Progenitor cell of endocrine pancreas (in vitro differentiated cells): ENCODE measurements at places on chromosomes 1 and 21. TPM values are rescaled to one million over a fixed set of nuclear protein-coding genes. Genes with fewer than 3 reads are reported as not detected.

DNA sequence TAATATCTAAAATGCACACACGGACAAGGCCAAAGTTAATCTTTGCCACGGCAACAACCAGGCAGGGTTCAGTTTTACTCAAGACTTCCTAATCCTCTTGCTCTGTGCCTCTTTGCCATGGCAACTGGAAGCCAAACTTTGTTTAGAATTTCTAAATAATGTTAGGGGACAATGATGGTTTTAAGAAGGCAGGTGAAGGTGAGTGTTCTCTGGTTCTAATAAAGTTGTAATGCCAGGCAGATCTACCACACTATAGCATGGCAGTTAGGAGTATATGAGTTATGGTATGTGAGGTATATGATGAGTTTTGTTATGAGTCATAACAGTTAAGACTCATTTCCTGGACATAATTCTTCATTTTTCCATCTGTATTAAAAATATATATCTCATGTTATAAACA is 2.7 kb downstream of the PTPRC start:
- H3K27ac ChIP-seq = no peak overlapping the region
- no peak for DNase-seq
- H3K36me3 ChIP-seq = no peaks in the 10 kb centered on the region
- no peaks in the 10 kb centered on the region for H3K27me3 ChIP-seq

GRCh38 chr1:67144696-67145095 is 9.9 kb upstream of the C1orf141 start:
- no peak for DNase-seq
- no peak overlapping the region for H3K27ac ChIP-seq
- no peak overlapping the region for H3K4me3 ChIP-seq
- peaks cover 15% of the 10 kb centered on the region for H3K4me1 ChIP-seq
- no peaks in the 10 kb centered on the region for H3K27me3 ChIP-seq

DNA sequence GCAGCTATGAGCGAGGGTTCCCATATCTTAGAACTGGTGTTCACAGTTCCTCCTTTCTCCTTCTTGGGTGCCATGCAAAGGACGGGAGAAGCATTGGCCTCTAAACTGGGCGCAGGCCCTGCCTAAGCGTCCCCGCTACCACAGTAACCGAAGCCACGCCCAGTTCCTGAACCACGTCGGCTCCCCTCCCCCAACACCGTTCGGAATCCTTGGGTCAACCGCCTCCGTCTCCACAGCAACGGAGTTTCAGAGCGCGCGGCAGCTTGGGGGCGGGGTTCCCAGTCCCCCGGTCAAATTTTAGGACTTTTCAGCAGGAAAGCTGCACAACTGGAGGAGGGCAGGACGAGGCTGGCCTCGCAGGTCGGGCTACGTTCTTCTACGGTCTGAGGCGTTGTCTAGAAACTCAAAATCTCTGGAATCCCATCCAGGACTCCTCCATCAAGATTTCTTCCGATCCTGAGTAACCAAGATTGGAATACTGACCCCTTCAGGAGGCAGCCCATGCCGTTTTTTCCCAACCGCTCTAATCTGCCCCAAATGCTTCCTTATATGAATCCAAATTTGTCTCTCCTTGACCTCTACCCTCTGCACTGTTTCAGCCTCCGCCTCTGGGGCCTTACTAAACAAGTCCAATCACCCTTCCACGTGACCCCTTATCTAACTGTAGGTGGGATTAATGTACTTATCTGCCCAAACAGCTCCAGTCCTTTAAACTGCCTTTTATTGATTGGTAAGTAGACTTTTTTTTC is at the start of gene SPAG17:
Gene SPAG17, minus strand, starts transcription at position 145 of the 749 bp plus-strand sequence. Its CDS starts 71 bp downstream, at position 74.
- peak; percentile 75 for DNase-seq
- H3K27me3 ChIP-seq = no peaks in the 10 kb centered on the region
- peak within 1 kb of the TSS; percentile 78 for H3K4me3 ChIP-seq

GRCh38 chr1:7680207-7680954 is 90.7 kb upstream of the VAMP3 start:
- peak overlapping the region; percentile 91 for H3K27ac ChIP-seq
- H3K4me3 ChIP-seq = peak overlapping the region; percentile 75
- no peaks in the 10 kb centered on the region for H3K36me3 ChIP-seq

DNA sequence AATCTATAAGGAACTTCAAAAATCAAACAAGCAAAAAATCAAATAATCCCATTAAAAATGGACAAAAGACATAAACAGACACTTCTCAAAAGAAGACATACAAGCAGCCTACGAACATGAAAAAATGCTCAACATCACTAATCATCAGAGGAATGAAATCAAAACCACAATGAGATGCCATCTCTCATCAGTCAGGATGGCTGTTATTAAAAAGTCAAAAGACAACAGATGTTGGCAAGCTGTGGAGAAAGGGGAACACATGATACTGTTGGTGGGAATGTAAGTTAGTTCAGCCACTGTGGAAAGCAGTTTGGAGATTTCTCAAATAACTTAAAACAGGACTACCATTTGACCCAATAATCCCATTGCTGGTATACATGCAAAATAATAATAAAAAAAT is 226.4 kb downstream of the S1PR1 start:
- H3K27ac ChIP-seq = no peak overlapping the region
- no peak for DNase-seq
- H3K4me3 ChIP-seq = no peak overlapping the region
- H3K4me1 ChIP-seq = no peaks in the 10 kb centered on the region

GRCh38 chr1:25628741-25629421 is 12.3 kb downstream of the MAN1C1 start:
- H3K4me1 ChIP-seq = no peaks in the 10 kb centered on the region
- no peak overlapping the region for H3K4me3 ChIP-seq
- no peak overlapping the region for H3K27ac ChIP-seq
- H3K36me3 ChIP-seq = no peaks in the 10 kb centered on the region

DNA sequence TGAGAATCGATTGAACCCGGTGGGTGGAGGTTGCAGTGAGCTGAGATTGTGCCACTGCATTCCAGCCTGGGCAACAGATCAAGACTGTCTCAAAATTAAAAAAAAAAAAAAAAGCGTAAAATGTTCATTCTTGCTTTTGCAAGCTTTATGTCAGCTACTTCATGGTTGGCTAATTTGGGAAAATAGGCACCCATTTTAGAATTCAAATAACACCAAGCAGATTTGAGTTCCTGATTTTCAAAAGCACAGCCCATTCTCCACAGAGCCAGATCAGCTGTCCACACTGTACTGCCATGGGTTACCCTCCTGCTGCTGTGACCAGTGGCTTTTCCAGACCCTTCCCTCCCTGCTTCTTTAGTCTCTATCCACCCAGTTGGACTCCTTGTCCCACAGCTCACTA is 4.4 kb downstream of the THEM5 start:
- no peaks in the 10 kb centered on the region for H3K36me3 ChIP-seq
- peaks cover 18% of the 10 kb centered on the region for H3K27me3 ChIP-seq
- no peak overlapping the region for H3K27ac ChIP-seq
- DNase-seq = no peak
- H3K4me1 ChIP-seq = no peaks in the 10 kb centered on the region

DNA sequence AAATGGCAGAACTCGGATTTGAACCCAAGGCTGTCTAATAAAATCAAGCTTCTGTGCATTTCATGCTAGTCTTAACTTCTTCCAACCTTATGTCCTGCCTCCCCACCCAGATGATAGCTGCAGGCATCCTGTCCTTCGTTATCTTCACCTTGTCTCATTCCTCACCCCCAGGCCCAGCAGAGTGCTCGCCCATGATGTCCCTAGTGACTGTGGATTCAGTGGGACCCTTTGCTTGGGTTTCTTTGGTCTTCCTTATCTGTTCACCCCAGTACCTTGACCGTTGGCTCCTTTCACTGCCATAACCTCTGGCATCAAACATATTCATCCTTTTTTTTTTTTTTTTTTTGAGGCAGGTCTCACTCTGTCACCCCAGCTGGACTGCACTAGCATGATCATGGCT is 5.6 kb upstream of the BSDC1 start:
- no peak for DNase-seq
- H3K4me3 ChIP-seq = no peak overlapping the region
- H3K4me1 ChIP-seq = peaks cover 5% of the 10 kb centered on the region
- H3K36me3 ChIP-seq = peaks cover 4% of the 10 kb centered on the region
- no peak overlapping the region for H3K27ac ChIP-seq
- H3K27me3 ChIP-seq = no peaks in the 10 kb centered on the region

DNA sequence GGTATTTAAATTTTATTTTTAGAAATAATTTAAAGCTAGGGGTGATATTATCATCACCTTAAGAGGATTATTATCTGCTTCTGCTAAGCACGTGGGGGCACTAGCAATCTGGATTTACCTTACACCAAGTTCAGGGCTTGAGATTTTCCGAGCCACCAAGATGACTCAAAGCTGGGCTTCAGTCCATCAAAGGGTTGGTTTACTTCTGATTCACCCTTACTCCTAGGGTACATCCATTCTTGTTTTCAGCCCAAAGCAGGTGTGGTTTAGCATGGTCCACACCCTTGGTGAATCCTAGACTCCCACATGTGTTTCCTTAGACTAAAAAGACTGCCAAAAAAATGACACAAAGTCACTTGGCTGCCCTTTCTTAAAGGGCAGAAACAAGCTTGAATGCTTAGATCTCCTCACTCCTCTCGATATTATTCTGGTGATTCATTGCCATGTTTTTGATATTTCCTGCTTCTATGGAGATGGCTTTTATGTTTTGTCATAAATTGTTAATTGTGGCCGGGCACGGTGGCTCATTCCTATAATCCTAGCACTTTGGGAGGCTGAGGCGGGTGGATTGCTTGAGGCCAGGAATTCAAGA is 9.8 kb upstream of the PRSS38 start:
- no peaks in the 10 kb centered on the region for H3K4me1 ChIP-seq

GRCh38 chr1:196393742-196394141 is 214.5 kb downstream of the KCNT2 start:
- H3K4me1 ChIP-seq = no peaks in the 10 kb centered on the region
- no peak for DNase-seq
- H3K27ac ChIP-seq = no peak overlapping the region
- no peak overlapping the region for H3K4me3 ChIP-seq

DNA sequence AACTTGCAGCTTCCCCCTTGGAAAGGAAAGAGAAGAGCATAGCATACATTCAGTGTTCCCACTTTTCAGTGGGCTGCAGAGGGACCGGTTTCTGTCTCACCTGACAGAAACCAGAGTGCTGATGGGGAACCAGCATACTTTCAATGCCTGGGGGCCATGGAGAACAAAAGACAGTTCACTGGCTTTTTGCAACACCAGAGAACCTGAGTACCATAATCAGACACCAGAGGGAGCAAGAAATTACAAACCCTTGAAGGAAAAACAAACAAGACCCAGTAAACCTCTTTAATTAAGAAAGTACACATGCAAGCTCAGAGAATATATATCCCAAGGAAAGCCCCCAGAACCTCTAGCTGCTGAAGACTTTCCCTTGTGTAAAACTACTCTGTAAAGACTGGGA is 51.1 kb downstream of the CSMD2 start:
- DNase-seq = no peak
- H3K4me1 ChIP-seq = peaks cover 2% of the 10 kb centered on the region
- no peaks in the 10 kb centered on the region for H3K27me3 ChIP-seq

DNA sequence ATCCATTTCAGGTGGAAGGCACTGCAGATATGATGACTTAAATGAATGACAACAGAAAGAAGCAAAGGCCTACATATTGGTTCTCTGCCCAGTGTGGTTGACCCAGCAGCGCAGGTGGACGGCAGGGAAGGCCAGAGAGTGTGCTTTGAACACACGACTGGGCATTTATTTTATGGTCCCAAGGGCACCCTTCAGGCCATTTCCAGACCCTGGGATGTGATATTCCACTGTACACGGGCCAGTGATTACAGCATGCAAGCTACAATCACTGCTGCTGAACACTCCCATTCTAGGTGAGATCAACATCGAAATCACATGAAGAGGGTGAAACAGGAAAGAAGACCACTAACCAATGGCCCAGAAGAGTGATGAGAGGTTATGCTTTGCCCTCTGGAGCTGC is 33.8 kb downstream of the PCNX2 start:
- H3K36me3 ChIP-seq = peaks cover 22% of the 10 kb centered on the region
- peaks cover 5% of the 10 kb centered on the region for H3K4me1 ChIP-seq
- no peak for DNase-seq

The PTPRF gene
- 482 and 520 TPM in 2 replicates for total RNA-seq

The RGSL1 gene
- total RNA-seq = not detected in 2 replicates

The NPHS2 gene
- total RNA-seq = 0.18 TPM in 1 of 2 replicates, not detected in the other

The TNFSF4 gene
- 1.3 and 1.7 TPM in 2 replicates for total RNA-seq

The RGS1 gene
- total RNA-seq = 0.26 and 0.42 TPM in 2 replicates

The TTLL7 gene
- 106 and 117 TPM in 2 replicates for total RNA-seq

The C1orf87 gene
- not detected in 2 replicates for total RNA-seq

The KCNA2 gene
- total RNA-seq = 0.05 TPM in 1 of 2 replicates, not detected in the other

The RPS27 gene
- total RNA-seq = 2,170 and 2,294 TPM in 2 replicates

The USP25 gene
- 48.8 and 50.3 TPM in 2 replicates for total RNA-seq

The MAP3K6 gene
- total RNA-seq = 1.1 and 1.8 TPM in 2 replicates
